ENCODE measurements at places on chromosomes 12 and 14. TPM values are rescaled to one million over a fixed set of nuclear protein-coding genes. Genes with fewer than 3 reads are reported as not detected.

- H3K4me3 ChIP-seq: no peak overlapping the region
- H3K4me1 ChIP-seq: no peaks in the 10 kb centered on the region
- H3K27ac ChIP-seq: no peak overlapping the region
- no peaks in the 10 kb centered on the region for H3K36me3 ChIP-seq
- DNase-seq: no peak
Measured at GRCh38 chr12:113601656-113602263, 130.1 kb upstream of the LHX5 start.

DNA sequence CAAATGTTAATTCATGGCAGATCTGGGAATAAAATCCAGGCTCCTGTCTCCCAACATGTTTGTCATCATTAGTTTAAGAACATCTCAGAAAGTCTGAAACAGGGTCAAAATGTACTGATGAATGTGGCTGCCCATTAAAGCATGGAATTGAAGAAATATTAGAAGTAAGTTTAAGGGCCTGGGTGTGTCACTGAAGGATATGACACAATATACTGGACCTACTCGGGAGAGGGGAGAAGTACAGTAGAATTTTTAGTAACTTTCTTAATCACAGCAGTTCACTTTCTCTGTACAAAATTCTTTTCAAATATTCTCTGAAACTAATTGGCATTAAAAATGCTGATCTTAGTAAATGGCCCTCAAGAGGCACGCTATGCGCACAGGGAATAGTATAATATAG, 185.5 kb downstream of the ETV6 start:
- peaks cover 84% of the 10 kb centered on the region for H3K4me1 ChIP-seq
- H3K36me3 ChIP-seq: peaks cover 7% of the 10 kb centered on the region
- no peaks in the 10 kb centered on the region for H3K27me3 ChIP-seq

DNA sequence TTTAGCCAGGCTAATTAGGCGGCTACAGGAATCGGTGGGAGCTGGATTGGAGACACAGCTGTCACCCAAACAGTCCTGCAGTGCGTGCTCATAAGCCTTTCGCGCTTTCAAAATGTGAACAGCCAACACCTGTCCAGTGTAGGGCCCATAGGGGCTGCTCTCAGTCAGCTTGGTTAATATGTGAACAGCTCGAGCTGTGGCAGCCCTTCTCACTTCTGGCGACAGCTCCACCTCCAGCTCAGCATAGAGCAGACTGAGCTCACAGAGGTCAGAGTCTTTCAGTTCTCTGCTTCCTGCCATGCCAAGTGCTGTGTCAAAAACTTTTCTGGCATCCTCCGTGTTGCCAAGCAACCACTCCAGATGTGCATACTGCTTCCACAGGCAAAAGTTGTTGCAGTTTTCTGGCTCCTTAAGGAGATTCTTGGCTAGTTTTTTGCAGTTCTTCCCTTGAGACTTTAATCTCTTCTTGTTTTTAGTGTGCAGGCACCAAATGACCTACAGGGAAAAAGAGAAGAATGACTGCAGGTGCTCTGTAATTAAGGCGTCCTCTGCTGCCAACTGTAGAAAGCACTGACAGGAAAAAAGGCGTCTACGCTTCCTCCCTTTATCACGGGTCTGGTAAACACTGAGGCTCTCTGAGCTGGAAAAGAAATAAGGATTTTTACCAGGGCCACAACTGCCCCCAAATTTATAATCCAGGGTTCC, 32.5 kb downstream of the PSMC1 start:
- H3K27ac ChIP-seq: no peak overlapping the region
- no peaks in the 10 kb centered on the region for H3K4me1 ChIP-seq
- no peak for DNase-seq
- no peak overlapping the region for H3K4me3 ChIP-seq

- H3K4me3 ChIP-seq: peak overlapping the region; percentile 92
- peaks cover 11% of the 10 kb centered on the region for H3K4me1 ChIP-seq
- DNase-seq: peak; percentile 46
- peaks cover 5% of the 10 kb centered on the region for H3K36me3 ChIP-seq
Measured at GRCh38 chr12:77064896-77065360, 441 bp downstream of the E2F7 start.

STRN3 gene
- total RNA-seq: 24.5 TPM

DNA sequence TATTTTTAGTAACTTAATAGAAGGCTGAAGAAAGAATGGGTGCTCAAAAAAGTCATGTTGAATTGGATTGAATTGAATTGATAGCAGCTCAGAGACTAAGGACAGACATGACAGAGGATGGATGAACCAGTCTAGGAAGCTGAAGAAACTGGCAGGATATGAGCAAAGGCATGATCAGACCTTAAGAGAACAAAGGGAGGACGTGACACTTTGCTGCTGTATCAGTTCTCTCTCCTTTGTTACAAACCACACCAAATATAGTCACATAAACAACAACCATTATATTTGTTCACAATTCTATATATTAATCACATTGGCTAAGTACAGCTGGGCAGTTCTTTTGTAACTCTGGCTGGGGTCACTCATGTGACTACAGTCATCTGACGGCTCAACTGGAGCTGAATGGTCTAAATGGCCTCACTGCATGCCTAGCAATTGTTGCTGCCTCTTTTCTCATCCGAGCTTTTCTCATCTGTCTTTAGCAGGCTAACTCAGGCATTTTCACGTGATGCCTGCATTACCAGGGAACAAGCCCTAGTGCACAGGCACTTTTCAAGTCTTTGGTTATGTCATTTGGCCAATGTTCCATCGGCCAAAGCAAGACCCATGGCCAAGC, 355.0 kb downstream of the ETNK1 start:
- no peak for DNase-seq
- no peak overlapping the region for H3K27ac ChIP-seq
- no peaks in the 10 kb centered on the region for H3K36me3 ChIP-seq

DNA sequence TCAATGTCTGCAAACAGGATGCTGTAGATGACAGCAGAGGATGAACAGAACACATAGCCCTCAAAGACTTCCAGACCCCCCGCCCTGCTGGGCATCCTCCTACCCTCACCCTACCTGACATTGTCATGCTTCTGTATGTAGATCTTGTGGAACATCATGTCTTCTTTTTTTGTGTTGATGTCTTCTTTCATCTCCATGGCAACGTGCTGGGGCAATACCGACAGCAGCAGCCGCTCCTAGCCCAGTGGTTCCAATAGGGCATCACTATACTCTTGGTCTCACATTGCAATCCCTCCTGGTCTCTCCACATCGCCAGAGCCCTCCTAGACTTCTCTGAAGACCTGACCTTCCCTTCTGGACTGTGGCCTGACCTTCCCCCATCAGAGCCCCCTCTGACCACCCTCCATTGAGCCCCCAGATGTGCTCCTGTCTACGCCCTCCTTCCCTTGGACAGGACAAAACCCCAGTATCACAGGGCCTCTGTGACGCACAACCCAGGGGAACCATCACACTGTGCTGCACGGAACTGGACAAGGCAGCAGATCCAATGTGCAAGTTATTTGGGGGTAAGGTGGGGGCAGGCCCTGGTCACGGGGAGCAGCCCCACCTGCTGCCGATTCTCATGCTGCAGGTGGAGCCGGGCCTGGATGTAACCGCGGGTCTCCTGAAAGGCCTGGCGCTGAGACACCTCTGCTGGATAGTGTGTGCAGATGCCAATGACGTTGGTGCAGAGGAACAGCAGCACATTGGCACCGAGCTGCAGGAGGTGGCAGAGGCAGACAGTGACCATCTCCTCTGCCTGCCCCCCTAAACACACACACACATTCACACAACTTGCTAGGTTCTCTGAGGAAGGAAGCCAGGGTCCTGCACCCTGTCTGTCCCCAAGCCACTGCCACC, 11.1 kb downstream of the ADCY6 start:
- H3K36me3 ChIP-seq: no peaks in the 10 kb centered on the region
- H3K4me3 ChIP-seq: no peak overlapping the region
- no peaks in the 10 kb centered on the region for H3K4me1 ChIP-seq
- no peak overlapping the region for H3K27ac ChIP-seq
- DNase-seq: no peak

SLC6A15 gene
- total RNA-seq: 0.41 TPM
